ENCODE measurements at places on chromosomes 2 and 18. TPM values are rescaled to one million over a fixed set of nuclear protein-coding genes. Genes with fewer than 3 reads are reported as not detected.

The PPP1R1C gene
- total RNA-seq: 5.3 TPM

- no peaks in the 10 kb centered on the region for H3K36me3 ChIP-seq
- no peak overlapping the region for H3K27ac ChIP-seq
- peak; percentile 9 for DNase-seq
- no peak overlapping the region for H3K4me3 ChIP-seq
- peaks cover 6% of the 10 kb centered on the region for H3K27me3 ChIP-seq
Measured at GRCh38 chr2:40256649-40257048, 195.2 kb downstream of the SLC8A1 start.

The ATP5MC3 gene
- total RNA-seq: 385 TPM

The ELOA2 gene
- total RNA-seq: not detected

DNA sequence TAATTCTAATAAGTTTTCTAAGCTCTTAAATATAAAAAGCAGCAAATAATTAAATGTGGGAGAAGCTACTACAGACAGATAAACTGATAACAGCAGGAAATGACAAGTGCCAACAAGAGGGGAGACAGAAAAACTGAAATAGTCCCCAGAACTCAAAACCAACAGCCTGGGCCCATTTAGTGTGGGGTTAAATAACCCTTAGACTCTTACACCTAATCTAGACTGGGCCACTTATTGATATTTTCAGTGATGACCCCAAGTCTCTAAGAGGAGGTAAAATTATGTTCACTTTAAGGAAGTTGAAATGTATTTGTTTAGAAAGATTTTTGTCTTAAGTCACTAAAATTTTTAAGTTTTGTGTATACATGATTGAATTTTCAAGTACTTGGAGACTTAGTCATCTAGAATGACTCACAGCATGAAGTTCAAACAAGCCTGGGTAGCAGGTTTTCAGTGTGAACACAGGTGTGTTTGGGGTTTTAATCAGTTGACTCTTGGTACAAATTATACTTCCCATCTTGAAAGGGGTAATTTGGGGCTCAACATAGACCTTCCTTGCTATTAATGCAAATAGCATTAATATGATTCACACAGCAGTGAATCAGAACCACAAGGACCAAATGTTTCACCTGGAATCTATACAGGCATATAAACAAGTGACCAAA is 54.9 kb upstream of the MYO3B start:
- no peaks in the 10 kb centered on the region for H3K36me3 ChIP-seq
- H3K4me3 ChIP-seq: no peak overlapping the region
- no peaks in the 10 kb centered on the region for H3K4me1 ChIP-seq
- no peaks in the 10 kb centered on the region for H3K27me3 ChIP-seq
- no peak overlapping the region for H3K27ac ChIP-seq

GRCh38 chr2:123015186-123015585 is 1009.9 kb upstream of the CNTNAP5 start:
- H3K27me3 ChIP-seq: no peaks in the 10 kb centered on the region
- no peaks in the 10 kb centered on the region for H3K36me3 ChIP-seq
- H3K4me3 ChIP-seq: no peak overlapping the region
- H3K4me1 ChIP-seq: no peaks in the 10 kb centered on the region
- no peak for DNase-seq

DNA sequence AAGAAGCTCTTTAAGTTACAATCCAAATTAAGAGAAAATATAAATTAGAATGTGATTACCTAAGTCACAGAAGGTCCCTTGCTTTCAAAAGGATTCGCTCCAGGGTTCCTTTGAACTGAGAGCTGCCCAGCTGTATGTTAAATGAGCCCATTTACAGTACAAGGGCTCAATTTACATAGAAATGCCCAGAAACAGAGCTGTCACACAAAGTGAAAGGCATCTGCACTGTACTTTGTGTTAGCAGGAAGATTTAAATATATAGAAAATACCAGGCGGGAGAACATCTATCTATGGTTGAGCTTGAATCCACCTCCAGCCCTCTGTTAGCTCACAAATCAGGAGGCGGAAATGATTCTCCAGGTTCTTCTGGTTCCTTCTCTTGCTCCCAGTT is 272.9 kb downstream of the PAX3 start:
- no peak overlapping the region for H3K27ac ChIP-seq
- peaks cover 6% of the 10 kb centered on the region for H3K4me1 ChIP-seq
- H3K36me3 ChIP-seq: no peaks in the 10 kb centered on the region
- no peak for DNase-seq

DNA sequence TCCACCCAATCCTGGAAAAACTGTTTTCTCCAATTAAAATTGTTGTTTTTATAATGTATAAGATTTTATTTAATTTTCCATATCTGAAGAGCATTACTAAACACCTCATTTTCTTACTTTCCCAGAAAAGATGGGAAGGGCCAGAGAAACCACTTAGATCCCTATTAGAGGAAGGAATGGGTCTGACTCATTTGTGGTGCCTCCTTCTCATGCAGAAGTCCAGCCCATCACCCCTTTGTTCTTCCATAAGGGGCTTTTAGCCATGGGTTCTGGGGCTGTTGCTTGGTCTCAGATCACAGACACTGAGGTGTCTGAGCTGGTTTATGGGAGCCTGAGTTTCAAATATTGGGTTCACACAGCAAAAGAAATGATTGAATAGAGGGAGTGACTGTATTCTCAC is 152.2 kb downstream of the ESCO1 start:
- H3K36me3 ChIP-seq: no peaks in the 10 kb centered on the region
- no peak for DNase-seq
- no peak overlapping the region for H3K4me3 ChIP-seq
- no peaks in the 10 kb centered on the region for H3K4me1 ChIP-seq
- peaks cover 4% of the 10 kb centered on the region for H3K27me3 ChIP-seq

GRCh38 chr2:73225513-73226360 is 7.3 kb downstream of the PRADC1 start:
- H3K27ac ChIP-seq: no peak overlapping the region
- H3K4me3 ChIP-seq: no peak overlapping the region
- no peak for DNase-seq

- DNase-seq: no peak
- no peak overlapping the region for H3K4me3 ChIP-seq
- no peak overlapping the region for H3K27ac ChIP-seq
- H3K36me3 ChIP-seq: no peaks in the 10 kb centered on the region
- no peaks in the 10 kb centered on the region for H3K4me1 ChIP-seq
- H3K27me3 ChIP-seq: no peaks in the 10 kb centered on the region
Measured at GRCh38 chr2:168450171-168450570, 5.9 kb upstream of the CERS6 start.

GRCh38 chr2:157840568-157841156 is 35.5 kb downstream of the ACVR1 start:
- H3K4me3 ChIP-seq: no peak overlapping the region
- H3K4me1 ChIP-seq: peaks cover 53% of the 10 kb centered on the region
- no peaks in the 10 kb centered on the region for H3K27me3 ChIP-seq

DNA sequence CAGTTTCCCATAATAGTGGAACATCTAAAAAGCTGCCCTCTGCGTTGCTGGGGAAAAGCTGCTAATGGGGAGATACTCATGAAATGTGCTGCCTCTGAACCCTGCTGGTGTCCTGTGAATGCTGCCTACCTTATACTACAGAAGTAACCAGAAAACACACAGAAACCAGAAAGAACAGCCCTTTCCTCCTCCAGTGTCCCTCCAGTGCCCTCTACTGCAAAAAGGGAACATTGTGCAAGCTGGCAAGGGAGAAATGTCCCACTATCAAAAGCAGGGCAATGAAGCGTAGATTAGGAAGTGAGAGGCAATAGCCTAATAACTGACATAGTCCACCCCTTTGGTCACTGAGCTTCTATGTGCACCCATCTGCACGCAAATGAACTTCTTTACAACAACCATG is 162.7 kb upstream of the ETAA1 start:
- peak; percentile 88 for DNase-seq
- no peaks in the 10 kb centered on the region for H3K36me3 ChIP-seq
- no peak overlapping the region for H3K27ac ChIP-seq
- H3K4me3 ChIP-seq: no peak overlapping the region
- H3K27me3 ChIP-seq: no peaks in the 10 kb centered on the region

GRCh38 chr2:74481431-74481830 is 1.4 kb downstream of the CCDC142 start:
- peaks cover 18% of the 10 kb centered on the region for H3K4me1 ChIP-seq
- peak overlapping the region; percentile 84 for H3K4me3 ChIP-seq
- no peak overlapping the region for H3K27ac ChIP-seq
- H3K36me3 ChIP-seq: peaks cover 15% of the 10 kb centered on the region

GRCh38 chr2:86297382-86298147 is 39.9 kb downstream of the REEP1 start:
- H3K27me3 ChIP-seq: no peaks in the 10 kb centered on the region
- peaks cover 11% of the 10 kb centered on the region for H3K4me1 ChIP-seq
- DNase-seq: peak; percentile 17

DNA sequence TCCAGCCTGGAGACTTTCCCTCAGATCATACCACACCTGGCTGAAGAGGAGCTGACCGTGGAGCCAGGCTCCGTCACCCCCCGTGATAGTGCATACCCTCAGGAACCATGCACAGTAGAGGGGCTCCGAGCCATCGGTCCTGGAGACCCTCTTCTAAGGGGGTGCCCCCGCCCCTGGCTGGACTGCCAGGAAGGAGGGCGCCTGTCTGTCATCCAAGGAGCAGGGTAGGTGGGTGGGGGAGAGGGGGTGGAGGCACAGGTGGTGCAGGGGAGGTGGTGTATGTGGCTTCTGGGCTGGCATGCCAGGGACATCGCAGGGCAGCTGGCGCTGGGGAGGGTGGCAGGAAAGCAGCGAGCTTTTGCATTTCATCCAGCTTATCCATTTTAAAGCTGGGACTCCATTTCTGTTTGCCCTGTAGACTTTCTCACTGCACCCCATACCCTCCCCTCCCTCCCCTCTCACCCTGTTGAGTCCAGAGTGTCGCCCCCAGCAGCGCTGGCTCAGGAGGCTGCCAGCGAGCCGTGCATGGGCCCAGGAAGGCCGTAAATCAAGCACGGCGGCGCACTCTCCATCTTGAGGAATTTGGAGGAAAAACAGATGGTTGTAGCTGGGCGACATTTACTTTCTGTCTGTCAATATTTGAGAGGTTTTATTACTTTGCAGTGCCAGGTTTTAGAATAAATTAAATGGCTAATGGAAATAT is 56.2 kb upstream of the HS6ST1 start:
- no peak for DNase-seq
- no peak overlapping the region for H3K27ac ChIP-seq
- no peaks in the 10 kb centered on the region for H3K27me3 ChIP-seq
- peaks cover 6% of the 10 kb centered on the region for H3K4me1 ChIP-seq
- no peak overlapping the region for H3K4me3 ChIP-seq

The CCDC74B gene
- total RNA-seq: 3.8 TPM

DNA sequence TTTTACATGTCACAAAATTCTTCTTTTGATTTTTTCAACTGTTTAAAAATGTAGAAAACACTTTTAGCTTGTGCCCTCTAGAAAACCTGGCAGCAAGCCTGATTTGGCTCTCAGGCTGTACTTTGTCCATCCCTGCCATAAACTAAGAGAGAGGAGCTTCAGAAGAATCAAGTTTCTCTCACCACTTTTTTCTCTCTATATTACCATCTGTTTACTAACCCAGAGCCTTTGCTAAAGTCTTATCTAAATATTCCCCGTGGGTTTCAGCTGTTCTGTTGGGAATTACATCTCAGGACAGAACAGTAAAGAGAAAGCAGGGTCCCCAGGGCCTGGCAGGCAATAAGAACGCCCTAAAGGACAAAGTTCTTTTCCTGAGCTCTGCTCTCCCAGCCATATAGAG is 409.1 kb upstream of the CRIM1 start:
- no peak overlapping the region for H3K27ac ChIP-seq
- no peaks in the 10 kb centered on the region for H3K36me3 ChIP-seq
- H3K4me3 ChIP-seq: no peak overlapping the region
- DNase-seq: no peak
- H3K27me3 ChIP-seq: no peaks in the 10 kb centered on the region
- no peaks in the 10 kb centered on the region for H3K4me1 ChIP-seq

DNA sequence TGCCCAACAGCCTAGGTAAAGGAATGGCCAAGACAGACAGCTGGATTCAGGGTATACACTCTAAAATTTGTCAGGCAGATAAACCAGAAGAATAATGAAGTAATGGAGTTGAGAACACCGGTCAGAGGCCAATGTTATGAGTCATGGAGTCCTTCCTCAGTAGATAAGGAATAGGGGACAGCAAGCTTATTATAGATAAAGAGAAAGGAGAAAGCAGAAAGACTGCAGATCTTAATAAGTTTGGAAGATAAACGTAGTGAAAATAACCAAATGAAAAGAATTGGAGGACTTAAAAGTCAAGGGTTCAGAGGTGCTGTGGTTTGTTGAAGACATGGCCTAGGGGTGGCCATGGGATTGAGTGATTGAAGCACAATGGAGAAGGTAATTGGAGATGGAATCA is 63.5 kb upstream of the NFE2L2 start:
- H3K36me3 ChIP-seq: no peaks in the 10 kb centered on the region
- H3K27ac ChIP-seq: no peak overlapping the region
- peaks cover 18% of the 10 kb centered on the region for H3K4me1 ChIP-seq
- no peak overlapping the region for H3K4me3 ChIP-seq
- DNase-seq: no peak
- no peaks in the 10 kb centered on the region for H3K27me3 ChIP-seq

GRCh38 chr2:223601932-223602666 is at the start of gene SCG2:
Gene SCG2 (minus strand): TSS chr2:223602361. CDS start chr2:223599282, 3,079 bp downstream.
- H3K27me3 ChIP-seq: no peaks in the 10 kb centered on the region
- peaks cover 14% of the 10 kb centered on the region for H3K4me1 ChIP-seq
- H3K4me3 ChIP-seq: peak within 1 kb of the TSS; percentile 30
- peak; percentile 90 for DNase-seq

The EPB41L3 gene
- 0.20 TPM for total RNA-seq

Data from A673 (cell line).